ENCODE measurements at places on chromosomes 3 and 15. TPM values are rescaled to one million over a fixed set of nuclear protein-coding genes. Genes with fewer than 3 reads are reported as not detected.
A peak's percentile ranks its signal among the peaks of the same experiment; 100 is the strongest.

The DPPA4 gene
- polyA plus RNA-seq: not detected

DNA sequence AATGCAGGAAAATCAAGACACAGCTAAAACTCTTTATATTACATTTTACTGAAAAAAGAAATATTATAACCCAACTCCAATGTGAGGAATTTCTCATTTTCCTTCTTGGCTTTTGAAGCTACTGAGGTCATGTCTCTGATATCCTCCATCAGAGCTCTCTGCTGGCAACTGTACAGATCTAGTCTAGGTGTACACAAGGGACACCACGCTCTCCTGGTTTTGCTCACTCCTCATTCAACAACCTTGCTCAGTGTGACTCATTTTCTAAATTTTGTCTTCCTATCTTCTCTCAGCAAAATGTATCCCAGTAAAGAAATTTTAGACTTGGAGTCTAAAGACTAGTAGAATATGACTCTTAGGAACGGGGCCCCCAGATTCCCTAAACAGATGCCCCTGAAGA is 144.3 kb downstream of the KCNMB2 start:
- no peak for DNase-seq

DNA sequence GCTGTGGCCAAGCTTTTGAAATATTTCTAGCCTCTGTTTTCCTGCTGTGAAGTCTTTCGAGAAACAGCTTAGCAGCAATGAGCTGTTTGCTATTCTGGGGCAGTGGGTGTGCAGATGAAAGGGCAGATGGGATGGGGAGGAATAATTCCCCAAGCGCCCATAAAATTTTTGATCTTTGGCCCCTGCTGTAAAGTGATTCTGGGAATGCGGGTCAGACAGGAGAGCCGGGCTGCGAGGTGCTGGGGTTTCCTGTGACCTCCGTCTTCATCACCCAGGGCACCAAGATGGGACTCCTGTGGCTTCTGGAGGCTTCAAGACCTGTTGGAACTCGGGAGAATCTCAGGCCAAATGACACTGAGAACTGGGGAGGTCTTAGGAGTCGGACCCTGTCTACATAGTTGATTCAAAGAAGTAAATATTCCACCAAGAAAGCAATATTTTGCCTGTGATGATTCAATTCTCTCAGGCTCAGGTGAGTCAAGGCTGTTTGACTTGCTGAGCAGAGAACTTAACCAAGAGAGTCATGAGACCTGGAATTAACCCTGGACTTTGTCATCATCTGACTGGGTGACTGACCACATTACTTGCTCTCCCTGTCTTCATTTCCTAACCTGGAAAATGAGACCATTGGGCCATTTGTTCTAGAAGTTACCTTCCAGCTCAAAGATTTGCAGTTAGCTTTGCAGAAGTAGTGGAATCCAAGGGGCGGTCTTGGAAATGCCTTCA is 86.4 kb downstream of the POLR2M start:
- DNase-seq: no peak

GRCh38 chr3:15815696-15816095 is 17.9 kb upstream of the ANKRD28 start:
- peak; percentile 45 for DNase-seq

DNA sequence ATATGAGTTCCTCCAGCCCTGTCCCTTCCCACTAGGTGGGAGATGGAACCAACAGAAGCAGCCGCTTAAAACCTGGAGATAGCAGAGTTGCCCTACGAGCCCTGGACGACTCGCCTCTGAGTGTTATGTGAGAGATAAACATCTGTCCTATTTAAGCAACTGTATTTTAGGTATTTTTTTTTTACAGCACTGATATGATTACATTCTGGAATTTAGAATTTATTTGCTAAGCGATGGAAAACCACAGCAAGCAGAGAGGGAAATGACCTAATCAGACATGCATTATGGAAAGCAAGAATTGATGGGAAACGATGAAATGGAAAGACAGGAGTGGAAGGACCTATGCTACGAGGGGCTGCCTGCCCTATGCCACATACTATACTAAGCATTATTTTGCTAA is 379.0 kb upstream of the IL12A start:
- DNase-seq: no peak

DNA sequence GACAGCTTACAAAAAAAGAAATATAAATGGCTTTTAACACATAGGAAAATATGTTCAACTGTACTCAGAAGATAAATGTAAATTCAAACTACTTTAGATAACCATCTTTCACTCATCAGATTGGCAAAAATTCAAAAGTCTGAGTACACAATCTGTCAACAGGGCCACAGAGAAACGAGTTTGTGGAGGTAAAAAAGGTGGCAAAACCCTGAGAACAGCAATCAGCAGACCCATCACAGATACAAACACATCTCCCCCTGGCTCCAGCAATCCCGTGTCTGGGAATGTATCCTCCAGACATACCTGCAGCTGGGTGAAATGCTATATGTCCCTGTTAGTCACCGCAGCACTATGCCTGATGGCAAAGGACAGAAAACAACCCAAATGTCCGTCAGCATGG is 149.5 kb downstream of the OSBPL10 start:
- no peak for DNase-seq
